Activated CD4-positive, alpha-beta memory T cell treated with anti-CD3 and anti-CD28 coated beads for 36 hours (primary cell): ENCODE measurements at places on chromosomes 12 and 14.
A peak's percentile ranks its signal among the peaks of the same experiment; 100 is the strongest.

- H3K36me3 ChIP-seq: no peaks in the 10 kb centered on the region
- H3K4me3 ChIP-seq: peak overlapping the region; percentile 90
- no peaks in the 10 kb centered on the region for H3K27me3 ChIP-seq
- no peak overlapping the region for H3K27ac ChIP-seq
- DNase-seq: no peak
- peaks cover 34% of the 10 kb centered on the region for H3K4me1 ChIP-seq
Observed at GRCh38 chr12:118370601-118371000, 2.1 kb downstream of the TAOK3 start.

DNA sequence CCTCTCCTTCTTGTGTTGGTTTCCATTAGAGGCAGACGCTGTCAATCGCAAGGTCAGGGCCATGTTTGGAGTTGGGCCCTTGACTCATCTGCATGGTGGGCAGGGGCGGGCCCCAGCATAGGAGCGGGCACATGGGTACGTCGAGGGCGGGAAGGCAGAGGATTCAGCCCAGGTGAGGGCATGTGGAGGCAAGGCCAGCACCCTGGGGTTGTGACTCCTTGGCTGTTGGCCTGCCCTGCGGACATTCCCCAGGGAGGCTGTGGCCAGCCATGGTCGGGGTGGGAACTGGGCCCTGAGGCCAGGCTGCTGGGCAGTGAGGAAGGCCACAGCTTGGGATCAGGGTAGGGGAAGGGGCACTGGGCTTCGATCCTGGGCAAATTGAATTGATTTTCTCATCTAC, 10.3 kb downstream of the RPS6KL1 start:
- no peak overlapping the region for H3K4me3 ChIP-seq
- no peak for DNase-seq
- no peaks in the 10 kb centered on the region for H3K4me1 ChIP-seq
- no peaks in the 10 kb centered on the region for H3K27me3 ChIP-seq

DNA sequence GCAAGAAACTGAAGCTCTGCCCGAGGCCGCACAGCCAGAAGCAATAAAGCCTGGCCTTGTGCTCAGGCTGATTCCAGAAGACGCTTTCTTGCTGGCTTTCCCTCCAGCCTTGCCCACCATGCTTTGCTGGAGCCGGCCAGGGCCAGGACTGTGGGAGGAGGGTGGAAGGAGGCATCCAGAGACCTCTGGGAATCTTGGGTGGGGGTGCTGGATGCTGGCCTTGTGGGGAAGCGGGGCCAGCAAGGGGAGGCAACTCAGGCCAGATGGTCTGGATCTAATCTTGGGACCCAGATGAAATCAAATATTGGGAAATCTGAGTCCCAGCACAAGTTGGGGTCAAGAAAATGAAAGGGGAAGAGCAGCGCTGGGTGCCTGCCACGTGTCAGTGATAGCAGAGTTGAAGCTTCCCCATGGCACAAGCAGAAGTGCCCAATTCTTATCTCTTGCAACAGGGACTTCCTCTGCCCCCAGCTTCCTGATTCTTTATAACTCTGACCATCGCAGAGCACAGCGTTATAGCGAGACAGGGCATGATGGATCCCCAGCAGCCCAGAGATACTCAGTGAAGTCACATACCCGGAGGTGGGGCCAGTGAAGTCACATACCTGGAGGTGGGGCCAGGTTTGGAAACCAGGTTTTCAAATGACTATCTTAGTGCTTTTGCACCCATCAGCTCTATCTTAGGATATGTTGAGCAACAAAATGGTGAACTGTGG, 6.4 kb upstream of the RABGGTA start:
- peak overlapping the region; percentile 54 for H3K27ac ChIP-seq
- H3K27me3 ChIP-seq: no peaks in the 10 kb centered on the region
- H3K36me3 ChIP-seq: peaks cover 3% of the 10 kb centered on the region
- peak; percentile 62 for DNase-seq

- no peak for DNase-seq
- no peak overlapping the region for H3K27ac ChIP-seq
- no peak overlapping the region for H3K4me3 ChIP-seq
- H3K4me1 ChIP-seq: no peaks in the 10 kb centered on the region
- no peaks in the 10 kb centered on the region for H3K27me3 ChIP-seq
Observed at GRCh38 chr14:77347751-77348150, 26.9 kb downstream of the GSTZ1 start.

DNA sequence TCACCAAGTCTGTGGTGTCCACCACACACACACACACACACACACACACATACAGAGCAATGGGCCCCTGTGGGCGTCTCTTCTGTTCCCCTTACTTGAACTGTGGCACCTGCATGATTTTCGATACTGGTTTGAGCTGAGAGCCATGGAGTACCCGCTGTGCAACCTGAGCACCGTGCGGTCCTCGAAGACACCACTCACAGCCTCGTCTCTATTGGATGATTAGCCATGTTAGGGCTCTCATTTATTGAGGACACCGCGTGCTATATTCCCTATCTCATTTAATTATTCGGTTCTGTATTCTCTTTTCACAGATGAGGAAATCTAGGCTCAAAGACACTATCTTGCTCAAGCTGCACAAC, 623 bp upstream of the C14orf132 start:
- DNase-seq: no peak
- no peaks in the 10 kb centered on the region for H3K36me3 ChIP-seq
- H3K27me3 ChIP-seq: peaks cover 20% of the 10 kb centered on the region
- peaks cover 13% of the 10 kb centered on the region for H3K4me1 ChIP-seq

DNA sequence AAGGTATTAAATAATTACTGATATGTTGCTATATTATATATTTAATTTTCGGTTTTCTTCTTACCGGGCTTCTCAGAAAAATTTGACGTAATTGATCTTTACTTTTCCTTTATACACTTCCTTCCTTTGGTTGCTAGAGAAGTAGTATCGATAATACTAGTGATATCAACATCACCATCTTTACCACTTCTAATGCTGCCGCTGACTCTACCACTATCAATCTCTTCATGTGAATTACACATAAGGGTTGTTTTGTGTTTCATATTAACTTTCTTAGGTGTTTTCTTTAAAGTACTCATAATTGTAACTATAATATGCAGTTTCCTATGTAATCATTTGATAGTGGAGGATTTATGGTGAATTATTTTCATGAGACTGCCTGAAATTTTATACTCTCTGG, 30.9 kb upstream of the KLRF1 start:
- no peaks in the 10 kb centered on the region for H3K27me3 ChIP-seq
- DNase-seq: no peak
- peak overlapping the region; percentile 84 for H3K27ac ChIP-seq

DNA sequence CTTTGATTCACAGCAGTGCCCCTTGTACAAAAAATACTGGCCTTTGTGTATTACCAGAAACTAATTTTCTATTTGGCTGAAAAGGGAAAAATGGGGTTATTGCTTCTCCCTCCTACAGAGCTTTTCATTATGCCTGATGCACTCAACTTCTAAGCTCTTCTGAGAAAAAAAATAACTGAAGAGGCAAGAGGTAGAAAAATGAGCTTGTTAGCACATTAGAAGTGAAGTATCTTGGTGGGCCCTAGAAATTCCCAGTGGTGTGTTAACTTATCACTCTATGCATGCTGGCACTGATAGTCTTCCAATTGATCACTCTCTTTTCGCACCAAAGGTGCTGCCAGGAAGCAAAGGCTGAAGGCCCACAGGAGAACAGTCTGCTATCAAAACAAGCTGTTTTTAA, 17.1 kb downstream of the INSM2 start:
- no peak for DNase-seq
- no peak overlapping the region for H3K27ac ChIP-seq
- H3K4me3 ChIP-seq: no peak overlapping the region
- H3K36me3 ChIP-seq: peaks cover 5% of the 10 kb centered on the region

GRCh38 chr12:75779891-75780496, 251.6 kb downstream of the PHLDA1 start:
- no peaks in the 10 kb centered on the region for H3K36me3 ChIP-seq
- no peak overlapping the region for H3K27ac ChIP-seq
- peaks cover 9% of the 10 kb centered on the region for H3K27me3 ChIP-seq

- H3K27ac ChIP-seq: no peak overlapping the region
- H3K36me3 ChIP-seq: no peaks in the 10 kb centered on the region
- no peak for DNase-seq
- peaks cover 9% of the 10 kb centered on the region for H3K4me1 ChIP-seq
- H3K27me3 ChIP-seq: peaks cover 5% of the 10 kb centered on the region
- H3K4me3 ChIP-seq: no peak overlapping the region
Observed at GRCh38 chr14:103521438-103521950, 1.1 kb downstream of the CKB start.

GRCh38 chr14:54839701-54840119, 62.9 kb downstream of the GCH1 start:
- H3K27me3 ChIP-seq: no peaks in the 10 kb centered on the region
- DNase-seq: no peak
- H3K4me1 ChIP-seq: no peaks in the 10 kb centered on the region

- peaks cover 13% of the 10 kb centered on the region for H3K4me1 ChIP-seq
- H3K4me3 ChIP-seq: peak overlapping the region; percentile 46
- no peaks in the 10 kb centered on the region for H3K27me3 ChIP-seq
Observed at GRCh38 chr14:106493962-106494823, 967.8 kb downstream of the TMEM121 start.

DNA sequence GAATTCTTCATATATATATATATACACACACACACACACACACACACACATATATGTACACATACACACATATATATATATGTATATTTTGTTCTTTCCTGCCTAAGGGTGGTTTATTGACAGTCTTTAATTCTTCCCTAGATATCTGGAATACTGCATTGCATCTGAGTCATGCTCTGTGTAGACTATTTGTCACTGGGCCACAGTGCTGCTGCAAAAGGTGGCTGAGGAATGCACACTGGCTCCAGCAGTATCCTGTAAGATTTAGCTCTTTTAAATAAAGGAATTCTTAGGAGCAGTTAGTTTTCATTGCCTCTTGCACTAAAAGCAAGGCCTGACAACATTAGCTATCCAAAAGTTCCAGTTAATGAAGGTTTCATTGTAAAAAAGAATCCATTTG, 200.9 kb downstream of the APAF1 start:
- no peaks in the 10 kb centered on the region for H3K4me1 ChIP-seq
- no peaks in the 10 kb centered on the region for H3K36me3 ChIP-seq
- no peak overlapping the region for H3K27ac ChIP-seq
- no peak overlapping the region for H3K4me3 ChIP-seq
- H3K27me3 ChIP-seq: peaks cover 2% of the 10 kb centered on the region
- no peak for DNase-seq

DNA sequence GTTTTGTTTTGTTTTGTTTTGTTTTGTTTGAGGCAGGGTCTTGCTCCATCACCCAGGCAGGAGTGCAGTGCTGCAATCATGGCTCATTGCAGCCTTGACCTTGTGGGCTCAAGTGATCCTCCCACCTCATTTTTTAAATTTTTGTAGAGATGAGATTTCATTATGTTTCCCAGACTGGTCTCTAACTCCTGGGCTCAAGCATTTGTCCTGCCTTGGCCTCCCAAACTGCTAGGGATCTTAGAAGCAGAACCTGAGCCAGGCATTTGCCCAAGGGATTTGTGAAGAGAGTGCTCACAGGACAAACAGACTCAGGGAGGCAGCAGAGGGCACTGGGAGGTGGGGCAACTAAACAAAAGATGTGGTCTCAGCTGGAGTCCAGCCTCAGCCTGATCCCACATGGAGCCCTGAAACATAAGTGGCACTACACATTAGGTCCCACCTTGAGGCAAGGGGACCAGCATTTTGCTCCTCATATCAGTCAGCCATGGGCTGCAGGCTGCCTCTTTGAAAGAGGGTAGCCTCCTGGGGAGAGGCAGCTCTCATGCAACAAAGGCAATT, 86.2 kb upstream of the CMKLR1 start:
- H3K4me3 ChIP-seq: no peak overlapping the region
- H3K27me3 ChIP-seq: peaks cover 12% of the 10 kb centered on the region
- no peak for DNase-seq
- H3K27ac ChIP-seq: no peak overlapping the region
- H3K36me3 ChIP-seq: no peaks in the 10 kb centered on the region

- no peak for DNase-seq
- H3K4me1 ChIP-seq: peaks cover 22% of the 10 kb centered on the region
- no peak overlapping the region for H3K27ac ChIP-seq
- no peaks in the 10 kb centered on the region for H3K27me3 ChIP-seq
- no peak overlapping the region for H3K4me3 ChIP-seq
- H3K36me3 ChIP-seq: no peaks in the 10 kb centered on the region
Observed at GRCh38 chr14:68761391-68761790, 31.5 kb downstream of the ZFP36L1 start.

DNA sequence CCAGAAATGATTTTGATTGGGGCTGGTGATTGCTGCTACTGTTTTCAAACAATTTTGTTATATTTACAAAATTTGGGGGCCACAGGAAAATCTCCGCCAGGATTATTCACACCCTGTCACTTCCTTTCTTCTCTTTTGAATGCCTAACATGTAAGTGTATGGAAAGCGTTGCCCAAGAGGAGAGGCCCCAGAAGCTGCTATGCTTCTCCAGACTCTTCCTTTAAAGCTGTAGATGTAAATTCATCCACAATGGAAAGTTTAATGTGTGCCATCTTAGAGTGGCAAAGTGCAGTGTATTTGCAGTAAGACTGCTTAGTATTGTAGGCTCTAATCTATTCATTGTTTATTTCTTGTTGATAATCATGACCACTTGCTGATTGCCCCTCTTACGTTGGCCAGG, 136.7 kb upstream of the LRIG3 start:
- H3K27ac ChIP-seq: no peak overlapping the region
- no peak overlapping the region for H3K4me3 ChIP-seq
- no peaks in the 10 kb centered on the region for H3K4me1 ChIP-seq
- no peaks in the 10 kb centered on the region for H3K27me3 ChIP-seq

DNA sequence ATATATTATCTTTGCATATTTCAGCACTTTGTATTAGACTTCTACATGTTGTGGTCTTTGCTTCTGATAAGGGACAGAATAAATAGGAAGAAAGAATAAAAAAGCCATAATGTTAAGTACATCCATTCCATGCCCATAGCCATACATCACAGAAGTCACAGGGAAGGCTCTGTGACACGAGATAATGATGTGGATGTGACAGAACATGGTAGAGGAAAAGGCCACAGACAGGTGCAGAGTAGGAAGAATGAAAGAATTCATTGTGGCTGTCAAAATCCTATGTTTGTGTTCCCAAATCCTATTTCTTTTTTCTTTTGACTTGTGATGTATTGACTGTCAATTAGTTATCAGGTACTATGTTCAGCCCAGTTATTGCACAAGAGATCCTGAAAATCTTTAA, 38.4 kb downstream of the BICD1 start:
- no peak overlapping the region for H3K27ac ChIP-seq
- peaks cover 1% of the 10 kb centered on the region for H3K4me1 ChIP-seq
- no peaks in the 10 kb centered on the region for H3K27me3 ChIP-seq
- H3K4me3 ChIP-seq: no peak overlapping the region
- no peak for DNase-seq
- H3K36me3 ChIP-seq: peaks cover 4% of the 10 kb centered on the region

DNA sequence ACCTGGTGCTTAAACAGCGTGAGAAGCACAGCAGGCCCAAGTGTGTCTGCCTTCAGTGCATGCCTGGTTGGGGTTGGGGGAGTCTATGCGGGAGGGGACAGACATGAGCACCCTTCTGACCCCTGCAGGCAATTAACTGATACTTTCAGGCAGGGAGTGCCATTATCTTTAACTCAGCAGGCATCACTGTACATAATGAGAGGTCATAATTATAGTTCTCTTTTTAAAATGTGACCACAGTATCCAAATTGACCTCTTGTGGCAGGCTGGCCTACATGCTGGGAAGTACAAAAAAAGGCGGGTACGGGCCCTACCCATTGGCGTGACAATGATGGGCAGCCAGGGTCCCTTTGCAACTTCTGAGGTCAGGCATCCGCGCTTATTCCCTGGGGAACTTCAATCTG, 209.1 kb downstream of the FOXN3 start:
- H3K27ac ChIP-seq: no peak overlapping the region
- no peak for DNase-seq
- H3K4me3 ChIP-seq: no peak overlapping the region
